ENCODE measurements at places on chromosomes 12 and 14. TPM values are rescaled to one million over a fixed set of nuclear protein-coding genes. Genes with fewer than 3 reads are reported as not detected.

Gene GLT1D1
- total RNA-seq = not detected

Gene ACRBP
- 0.58 TPM for total RNA-seq

Gene POTEG
- not detected for total RNA-seq

Gene CEBPE
- not detected for total RNA-seq

Gene CD163
- total RNA-seq = not detected

All from glomerular endothelial cell (primary cell).